Pons (tissue), 1 donor: ENCODE measurements at places on chromosomes 1 and 21.

DNA sequence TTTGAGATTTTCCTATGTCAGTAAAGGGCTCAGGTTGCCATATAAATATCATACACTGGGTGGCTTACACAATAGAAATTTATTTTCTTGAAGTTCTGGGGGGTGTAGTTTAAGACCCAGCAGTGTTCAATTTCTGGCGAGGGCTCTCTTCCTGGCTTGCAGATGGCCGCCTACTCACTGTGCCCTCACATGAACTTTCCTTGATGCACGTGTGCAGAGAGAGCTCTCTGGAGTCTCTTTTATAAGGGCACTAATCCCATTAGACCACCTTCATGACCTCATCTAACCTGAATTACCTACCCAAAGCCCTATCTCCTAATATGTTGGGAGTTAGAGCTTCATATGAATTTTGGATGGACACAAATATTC is 21.1 kb downstream of the TMEM51 start:
- no peak for DNase-seq

- no peak for DNase-seq
These were observed 248.9 kb downstream of the NTNG1 start for GRCh38 chr1:107389410-107390396.

DNA sequence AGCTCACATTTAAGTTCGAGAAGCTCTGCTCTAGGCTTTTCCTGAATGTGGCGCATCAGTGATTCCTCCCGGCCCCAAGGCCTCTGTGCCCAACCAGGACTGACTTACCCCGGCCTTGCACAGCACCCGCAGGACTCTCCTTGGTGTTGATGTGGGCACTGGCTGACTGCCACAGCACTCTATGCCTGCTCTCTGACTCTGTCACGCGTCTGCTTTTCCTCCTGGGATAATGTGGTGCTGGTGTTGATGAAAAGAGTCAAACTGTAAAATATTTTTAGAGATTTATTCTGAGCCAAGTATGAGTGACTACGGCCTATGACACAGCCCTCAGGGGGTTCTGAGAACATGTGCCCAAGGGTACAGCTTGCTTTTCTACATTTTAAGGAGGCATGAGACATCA is 15.5 kb upstream of the SLC2A5 start:
- no peak for DNase-seq

- no peak for DNase-seq
These were observed 4.5 kb downstream of the EPHX1 start for GRCh38 chr1:225814381-225814780.

DNA sequence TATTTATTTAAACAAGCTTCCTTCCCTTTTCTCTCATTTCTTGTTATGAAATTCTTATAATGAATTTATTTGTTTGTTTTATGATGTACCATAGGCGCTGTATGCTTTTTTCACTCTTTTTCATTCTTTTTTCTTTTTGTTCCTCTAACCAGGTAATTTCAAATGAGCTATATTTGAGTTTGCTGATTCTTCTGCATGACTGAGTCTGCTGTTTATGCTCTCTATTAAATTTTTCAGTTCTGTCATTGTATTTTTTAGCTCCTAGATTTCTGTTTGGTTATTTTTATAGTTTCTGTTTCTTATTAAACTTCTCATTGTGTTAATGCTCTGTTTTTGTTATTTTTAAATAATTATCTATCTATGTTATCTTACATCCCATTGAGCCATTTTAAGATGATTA is 232.4 kb downstream of the LHX8 start:
- no peak for DNase-seq

DNA sequence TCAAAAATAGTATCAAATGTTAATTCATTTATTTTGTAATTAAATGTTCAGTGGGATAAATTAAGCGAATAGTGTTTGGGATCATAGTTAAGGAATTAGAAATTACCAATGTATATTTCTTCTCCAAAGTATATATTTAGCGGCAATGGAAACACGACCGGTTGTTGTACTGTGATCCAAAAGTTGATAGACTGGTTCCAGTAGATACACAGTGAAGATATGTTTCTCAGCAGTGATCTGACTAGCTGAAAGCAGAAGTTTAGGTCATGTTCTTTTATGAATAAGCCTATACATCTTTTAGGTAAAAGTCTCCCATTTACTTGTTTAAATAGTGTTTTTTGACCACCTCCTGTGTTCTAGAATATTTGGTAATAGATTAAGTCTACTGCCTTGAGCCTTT is 8.8 kb downstream of the USP16 start:
- no peak for DNase-seq

DNA sequence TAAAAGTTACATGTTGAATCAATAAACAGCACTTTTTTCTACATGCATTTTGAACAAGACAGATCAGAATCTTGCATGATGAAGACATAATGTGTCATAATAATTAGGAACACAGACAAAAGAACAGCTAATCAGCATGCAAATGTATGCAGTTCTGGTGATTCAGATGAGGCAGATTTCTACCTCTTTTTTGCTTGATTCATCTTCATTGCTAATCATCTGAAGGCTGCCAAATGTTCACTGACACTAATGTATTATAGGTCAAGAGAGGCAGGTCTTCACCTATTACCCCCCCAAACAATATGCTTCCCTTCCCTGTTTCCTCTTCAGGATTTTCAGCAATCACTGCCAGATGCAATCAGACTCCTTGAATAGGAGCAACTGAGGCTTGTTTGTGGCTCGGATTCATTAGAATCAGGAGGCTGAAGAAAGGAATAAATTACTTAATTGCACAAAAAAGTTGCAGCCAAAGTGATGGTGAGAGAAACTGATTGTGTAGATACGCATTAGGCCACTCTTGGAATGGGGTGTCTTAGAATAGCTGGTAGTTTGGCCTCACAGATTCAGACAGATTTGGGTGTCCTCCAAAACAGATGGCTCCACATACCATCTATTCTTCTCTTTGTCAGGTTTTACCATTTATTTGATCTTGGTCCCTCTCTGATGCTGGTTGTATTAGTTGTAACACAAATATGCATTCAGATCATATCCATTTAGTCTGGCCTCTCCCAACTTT is 275.4 kb downstream of the RPS6KC1 start:
- peak; percentile 4 for DNase-seq

DNA sequence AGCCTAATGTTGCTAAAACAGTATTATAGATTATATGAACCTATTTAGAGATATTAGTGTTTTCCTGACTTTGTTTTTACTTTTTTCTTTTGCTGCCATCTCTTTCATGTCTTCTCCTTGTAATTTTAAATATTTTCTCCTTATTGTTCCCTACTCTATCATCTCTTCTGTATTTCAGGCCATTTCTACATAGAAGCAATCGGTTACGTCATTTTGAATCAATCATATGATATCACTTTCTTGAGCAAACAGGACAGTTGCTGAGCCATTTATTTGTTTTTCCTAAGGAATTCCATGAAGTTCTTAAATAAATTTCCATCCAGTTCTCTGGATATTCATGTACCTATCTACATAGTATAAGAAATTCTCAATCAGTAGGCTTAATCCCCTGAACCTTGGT is 287.2 kb downstream of the NUF2 start:
- DNase-seq = no peak

DNA sequence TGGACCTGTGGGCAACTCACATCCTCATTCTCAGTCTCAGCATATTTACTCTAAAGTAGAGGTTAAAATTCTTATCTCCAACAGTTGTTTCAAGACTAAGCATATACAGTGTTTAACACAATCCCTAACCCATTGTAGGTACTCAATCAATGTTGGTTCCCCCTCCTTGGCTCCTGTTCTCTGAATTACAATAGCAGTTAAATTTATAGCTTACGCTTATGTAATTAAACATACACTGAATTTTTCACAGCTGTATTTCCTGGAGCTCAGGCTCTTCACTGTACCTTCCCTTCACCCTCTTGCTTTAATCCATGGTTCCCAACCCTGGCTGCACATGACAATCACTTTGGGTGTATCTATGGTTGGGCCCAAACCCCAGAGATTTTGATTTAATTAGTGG is 89.4 kb downstream of the LPAR3 start:
- DNase-seq = no peak

DNA sequence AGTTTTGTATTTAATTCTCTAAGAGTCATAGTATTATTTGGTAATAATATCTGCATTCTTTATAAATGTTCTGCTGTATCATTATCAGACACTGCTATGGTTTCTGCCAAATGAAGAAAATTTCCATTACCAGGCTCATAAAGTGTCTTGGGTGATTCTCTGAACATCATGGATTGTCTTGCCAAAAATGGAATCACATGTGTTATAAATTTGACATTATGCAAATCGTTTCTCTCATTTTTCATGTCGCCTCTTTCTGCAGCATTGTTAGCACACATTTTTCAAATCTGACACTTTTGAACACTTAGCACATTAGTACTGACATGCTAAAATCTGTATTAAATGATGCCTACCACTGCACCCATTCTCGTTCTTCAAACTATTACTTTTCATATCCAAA is 74.2 kb upstream of the NEK7 start:
- DNase-seq = no peak

GRCh38 chr21:37278199-37278598 is 11.1 kb upstream of the VPS26C start:
- DNase-seq = no peak

DNA sequence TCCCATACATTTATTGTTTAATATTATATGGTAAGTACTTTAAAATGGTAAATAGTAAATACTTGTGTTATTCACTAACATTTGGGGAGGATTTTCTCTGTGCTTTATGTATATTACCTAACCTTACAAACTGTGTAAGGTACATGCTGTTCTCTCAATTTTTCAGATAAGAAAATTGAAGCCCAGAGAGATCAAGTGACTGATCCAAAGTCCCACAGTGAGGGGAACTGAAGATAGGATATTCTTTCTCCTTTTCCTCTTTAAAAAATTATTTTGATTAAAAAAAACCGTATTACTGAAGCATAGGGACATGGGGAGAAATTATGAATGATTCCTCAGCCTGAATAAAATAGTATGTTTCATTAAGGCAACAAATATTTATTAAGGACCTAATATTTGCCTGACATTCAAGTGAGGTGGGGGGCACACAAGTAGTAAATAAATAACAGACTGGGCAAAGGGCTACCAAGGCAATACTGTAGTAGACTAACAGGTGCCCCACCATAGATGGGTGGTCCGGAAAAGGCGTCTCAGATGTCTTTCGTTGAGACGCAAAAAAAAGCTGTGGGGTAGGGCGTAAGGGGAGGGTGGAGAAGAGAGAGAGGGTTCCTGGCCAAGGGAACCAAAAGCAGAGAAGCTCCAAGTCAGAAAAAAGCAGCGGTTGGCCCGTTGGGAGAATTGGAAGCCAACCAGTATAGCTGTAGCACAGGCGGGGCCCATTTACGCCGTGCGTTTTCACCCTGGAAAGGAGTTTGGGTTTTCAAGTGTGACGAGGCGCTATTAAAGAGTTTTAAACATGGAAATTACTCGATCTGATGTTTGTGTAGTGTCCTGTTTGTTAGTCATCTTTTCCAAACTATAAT is 944 bp upstream of the AGO3 start:
- DNase-seq = no peak

- peak; percentile 46 for DNase-seq
These were observed 1.5 kb downstream of the KCNA2 start for GRCh38 chr1:110604586-110605148.

DNA sequence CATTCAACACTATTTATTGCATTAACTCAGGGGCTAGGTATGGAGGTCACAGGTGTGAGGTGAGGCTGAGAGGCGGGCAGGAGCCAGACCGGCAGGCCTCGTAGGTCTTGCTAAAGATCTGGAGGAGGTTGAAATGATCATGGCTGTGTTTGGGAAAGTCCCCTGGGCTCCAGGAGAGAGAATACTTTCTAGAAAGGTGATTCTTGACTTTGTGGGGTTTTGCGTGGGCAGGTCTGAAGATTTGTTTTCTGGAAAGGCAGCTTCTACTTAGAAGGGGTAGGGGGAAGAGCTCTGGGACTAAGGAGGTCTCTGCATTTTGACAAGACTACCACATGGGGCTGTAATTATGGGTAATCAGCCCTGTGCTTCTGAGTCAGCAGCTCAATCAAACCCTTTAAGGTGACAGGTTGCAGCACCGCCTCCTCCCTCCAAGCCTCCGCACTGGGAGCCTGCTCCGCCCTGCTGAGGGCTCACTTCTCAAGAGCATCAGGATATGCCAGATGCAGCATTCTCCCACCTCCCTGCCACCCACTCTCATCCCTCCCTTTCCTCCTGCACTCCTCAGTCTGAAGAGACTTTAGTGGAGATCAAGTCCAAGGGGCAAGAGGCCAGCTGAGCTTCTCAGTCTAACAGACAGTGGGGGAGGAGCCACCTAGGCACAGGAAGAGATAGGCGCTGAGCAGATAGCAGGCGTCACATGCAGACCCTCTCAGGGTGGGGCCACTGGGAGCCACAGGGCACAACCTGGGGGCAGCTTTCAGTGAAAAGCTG is 30.5 kb downstream of the SLC30A1 start:
- DNase-seq = no peak

- DNase-seq = no peak
These were observed 26.4 kb upstream of the EVA1B start for GRCh38 chr1:36349839-36350238.

- peak; percentile 22 for DNase-seq
These were observed 39.8 kb downstream of the TGFBR3 start for GRCh38 chr1:91846007-91846638.

GRCh38 chr1:207848234-207848633 is 62.7 kb downstream of the CD34 start:
- no peak for DNase-seq

- no peak for DNase-seq
These were observed 143.6 kb upstream of the ARHGEF16 start for GRCh38 chr1:3310718-3311400.

DNA sequence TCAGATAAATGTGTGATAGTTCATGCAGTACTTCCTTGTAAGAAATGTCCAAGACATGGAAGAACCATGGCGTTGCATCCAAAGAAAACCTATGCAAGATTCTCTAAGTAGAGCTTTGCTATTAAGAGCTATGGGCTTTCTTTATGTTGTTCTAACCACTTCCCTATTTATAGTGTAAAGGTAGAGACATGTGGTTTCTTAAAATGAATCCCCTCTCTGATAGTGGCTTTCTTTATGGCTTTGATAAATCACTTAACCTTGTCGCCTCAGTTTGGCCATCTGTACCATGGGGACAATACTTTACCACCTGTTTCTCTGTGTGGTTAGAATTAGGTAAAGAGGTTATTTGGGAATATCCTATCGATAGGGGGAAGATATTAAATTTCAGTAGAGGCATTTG is 305.5 kb downstream of the NFIA start:
- no peak for DNase-seq

GRCh38 chr1:185561629-185562028 is 172.6 kb upstream of the HMCN1 start:
- DNase-seq = no peak

DNA sequence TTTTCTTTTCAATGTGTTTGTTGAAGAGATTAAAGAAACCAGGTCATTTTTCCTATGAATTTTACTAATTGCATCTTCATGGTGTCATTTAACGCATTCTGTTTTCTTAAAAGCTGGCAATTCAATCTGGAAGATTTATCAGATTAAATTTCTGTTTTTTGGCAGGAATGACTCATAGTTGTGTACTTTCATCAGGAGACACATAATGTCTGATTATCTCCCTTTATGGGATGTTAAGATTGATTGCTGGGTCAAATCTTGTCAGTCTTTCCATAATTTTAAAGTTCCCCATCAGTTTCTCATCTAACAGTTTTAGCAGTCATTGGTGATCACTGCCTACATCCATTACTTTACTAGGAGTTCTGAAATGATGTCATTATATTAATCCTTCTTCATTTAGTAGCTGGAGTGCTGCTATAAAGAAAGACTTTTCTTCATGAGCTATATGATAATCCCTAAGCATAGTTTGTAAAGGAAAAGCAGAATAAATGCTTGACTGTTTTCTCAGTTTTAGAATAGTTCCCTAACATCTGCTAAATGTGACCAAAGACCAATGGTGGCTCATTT is 72.8 kb upstream of the MAP10 start:
- no peak for DNase-seq
